ENCODE measurements at places on chromosomes 5 and 9.
A peak's percentile ranks its signal among the peaks of the same experiment; 100 is the strongest.

- DNase-seq = no peak
These were observed 621 bp downstream of the FYB1 start for GRCh38 chr5:39218482-39219402.

GRCh38 chr9:126893079-126893478, 21.5 kb upstream of the RALGPS1 start:
- DNase-seq = no peak

- DNase-seq = no peak
These were observed 53.9 kb downstream of the CSNK1A1 start for GRCh38 chr5:149497357-149497756.

- DNase-seq = no peak
These were observed 2.5 kb downstream of the LAMC3 start for GRCh38 chr9:131011274-131012022.

- DNase-seq = no peak
These were observed 16.0 kb downstream of the INSYN2B start for GRCh38 chr5:169964246-169964645.

DNA sequence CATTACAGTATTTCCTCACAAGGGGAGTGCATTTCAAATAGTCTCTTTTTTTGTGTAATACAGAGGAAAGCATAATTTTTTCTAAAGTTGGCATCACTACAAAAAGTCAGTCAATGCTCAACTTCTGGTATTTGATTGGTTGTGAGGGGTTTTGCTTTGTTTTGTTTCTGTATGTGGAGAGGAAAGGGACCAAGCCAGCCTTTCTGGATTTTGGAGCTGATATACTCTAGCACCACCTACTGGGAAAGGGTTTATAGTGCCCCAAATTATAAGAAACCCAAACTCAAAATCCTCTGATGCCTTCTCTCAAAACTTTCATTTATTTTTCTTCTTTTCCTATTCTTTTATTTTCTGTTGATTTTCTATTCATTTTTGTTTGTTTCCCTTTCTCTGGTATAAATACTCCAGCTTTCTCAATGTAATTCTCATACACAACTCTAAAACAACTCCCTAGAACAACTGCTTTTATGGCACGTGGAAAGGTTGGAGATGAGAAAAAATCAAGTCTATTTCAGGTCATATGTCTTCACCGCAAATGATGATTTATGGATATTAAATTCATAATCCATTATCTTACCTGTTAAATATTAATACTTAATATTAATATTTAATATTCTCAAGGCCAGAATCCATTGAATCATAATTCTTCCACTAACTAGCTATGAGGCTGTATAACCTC, 69.5 kb upstream of the ANXA1 start:
- no peak for DNase-seq

DNA sequence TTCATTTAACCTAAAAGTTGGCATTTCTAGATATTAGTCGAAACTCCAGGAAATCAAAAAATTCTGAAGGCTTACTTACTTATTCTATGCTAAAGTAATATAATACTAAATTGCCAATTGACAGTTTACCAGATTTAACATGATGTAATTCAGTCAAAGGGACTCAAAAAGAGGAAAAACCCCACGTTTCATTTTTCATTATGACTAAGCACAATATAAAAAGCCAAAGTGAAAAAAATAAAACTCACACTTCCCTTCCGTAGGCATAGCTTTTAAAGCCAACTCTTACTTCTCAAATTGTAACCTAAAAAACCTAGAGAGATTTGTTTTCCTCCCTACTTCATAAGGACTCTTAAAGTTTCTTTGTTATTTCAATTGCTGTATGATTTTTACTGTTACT, 146.6 kb downstream of the RAPGEF6 start:
- DNase-seq = no peak

GRCh38 chr9:136326061-136326760, 1.1 kb upstream of the GPSM1 start:
- DNase-seq = no peak

DNA sequence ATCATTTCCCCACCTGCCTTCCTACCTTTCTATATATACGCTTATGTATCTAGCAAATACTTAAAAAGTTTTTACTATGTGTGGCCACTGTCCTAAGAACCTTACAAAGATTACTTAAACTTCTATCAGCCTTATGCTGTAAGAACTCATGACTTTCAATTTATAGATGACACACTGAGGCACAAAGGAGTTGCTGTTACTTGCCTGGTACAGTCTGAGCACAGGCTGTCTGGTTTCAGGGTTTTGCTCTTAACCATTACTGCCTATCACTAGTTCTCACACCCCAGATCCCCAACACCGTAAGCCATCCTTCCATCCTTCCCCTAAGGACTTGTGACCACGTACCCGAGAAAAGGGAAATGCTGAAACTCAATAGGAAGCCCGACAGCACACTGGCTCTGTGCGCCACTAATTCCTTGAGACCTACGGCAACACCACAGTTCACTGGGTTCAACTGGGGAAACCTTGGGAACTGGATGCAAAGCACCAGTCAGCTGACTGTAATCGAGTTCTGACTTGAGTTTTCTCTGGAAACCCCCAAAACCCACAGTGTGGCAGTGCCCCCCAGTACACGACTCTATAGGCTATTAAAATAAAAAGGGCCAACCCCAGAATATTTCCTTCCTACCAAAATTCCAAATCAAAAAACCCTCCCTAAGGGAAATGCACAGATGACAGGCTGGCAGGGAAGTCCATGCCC, 56.0 kb downstream of the AUH start:
- DNase-seq = no peak

DNA sequence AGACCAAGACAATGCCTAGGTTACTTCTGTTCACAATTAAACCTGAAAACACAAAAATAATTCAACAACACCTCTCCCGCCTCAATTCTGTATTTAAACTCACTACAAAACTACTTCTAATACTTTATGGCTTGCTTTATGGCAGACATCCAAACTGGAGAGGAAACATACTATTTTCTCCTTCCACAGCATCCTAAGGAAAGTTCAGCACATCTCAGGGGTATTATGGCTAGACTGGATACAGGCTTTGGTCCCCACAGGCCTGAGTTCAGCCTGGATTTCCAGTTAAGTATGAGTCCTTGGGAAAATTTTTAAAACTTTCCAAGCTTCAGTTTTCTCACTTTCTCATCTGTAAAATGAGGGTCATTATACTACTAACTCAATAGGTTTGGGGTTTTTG, 480.2 kb downstream of the CAAP1 start:
- no peak for DNase-seq

DNA sequence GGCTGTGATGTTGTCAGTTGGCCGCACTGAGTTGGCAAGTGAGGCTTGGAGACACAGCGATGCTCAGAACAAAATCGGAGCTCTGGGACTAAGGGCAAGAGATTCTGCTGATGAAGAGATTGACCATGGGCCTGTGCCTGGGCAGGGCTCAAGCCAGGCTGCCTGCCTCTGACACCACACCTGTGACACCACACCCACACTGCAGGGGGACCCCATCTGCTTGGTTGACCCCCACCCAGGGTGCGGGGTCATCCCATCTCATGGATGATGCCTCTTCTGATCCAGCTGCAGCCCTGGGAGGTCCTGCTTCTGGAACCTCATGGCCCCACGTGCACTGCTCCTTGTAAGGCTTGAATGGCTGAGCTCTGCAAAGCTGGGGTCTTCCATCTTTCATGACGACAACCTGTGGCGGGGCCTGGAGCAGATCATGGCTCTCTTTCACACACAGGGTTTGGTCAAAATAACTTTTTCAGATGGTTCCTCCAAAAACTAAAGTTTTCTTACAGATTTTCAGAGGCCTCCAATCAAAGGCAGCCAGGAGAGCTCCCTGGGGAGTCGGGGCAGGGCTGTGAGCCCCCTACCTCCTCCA, 185.2 kb downstream of the GADD45G start:
- DNase-seq = peak; percentile 27

DNA sequence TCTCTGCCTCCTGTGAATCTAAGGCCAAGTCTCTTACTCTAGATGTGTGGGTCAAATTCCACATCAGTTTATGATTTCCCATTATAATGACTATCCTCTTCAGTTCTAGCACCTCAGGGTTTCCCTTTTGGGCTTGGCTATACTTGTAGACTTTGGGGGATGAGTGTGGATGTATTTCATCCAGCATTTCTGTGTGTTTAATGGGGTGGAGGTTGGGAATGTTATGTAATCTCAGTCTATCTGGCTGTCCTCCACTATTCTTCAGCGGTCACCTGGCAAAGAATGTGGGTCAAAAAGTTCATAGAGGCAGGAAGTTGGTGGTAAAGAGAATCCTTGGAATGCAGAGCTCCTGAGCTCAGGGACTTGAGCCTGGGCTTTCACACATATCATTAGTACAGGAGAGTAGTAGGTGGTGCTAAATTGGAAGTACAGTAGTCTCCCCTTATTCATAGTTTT, 64.9 kb downstream of the CFAP95 start:
- DNase-seq = no peak

DNA sequence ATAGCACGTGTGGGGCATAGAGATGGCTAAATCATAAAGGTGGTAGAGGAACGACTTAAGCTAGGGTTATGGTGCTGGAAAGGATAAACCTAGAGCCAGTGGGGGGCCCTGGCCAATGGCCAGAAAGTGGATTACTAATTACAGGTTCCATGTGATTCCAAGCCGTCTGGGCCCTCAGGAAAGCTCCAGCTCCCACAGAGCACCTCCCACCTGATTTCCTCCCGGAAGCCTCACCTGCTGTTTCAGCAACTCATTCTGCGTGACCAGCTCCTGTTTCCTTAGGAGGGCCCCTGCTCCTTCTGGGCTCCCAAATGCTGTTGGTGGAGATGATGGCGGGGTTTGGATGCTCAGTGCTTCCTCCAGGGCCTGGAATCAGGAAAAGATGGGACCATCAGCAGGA, 16.2 kb downstream of the GPX3 start:
- DNase-seq = no peak

DNA sequence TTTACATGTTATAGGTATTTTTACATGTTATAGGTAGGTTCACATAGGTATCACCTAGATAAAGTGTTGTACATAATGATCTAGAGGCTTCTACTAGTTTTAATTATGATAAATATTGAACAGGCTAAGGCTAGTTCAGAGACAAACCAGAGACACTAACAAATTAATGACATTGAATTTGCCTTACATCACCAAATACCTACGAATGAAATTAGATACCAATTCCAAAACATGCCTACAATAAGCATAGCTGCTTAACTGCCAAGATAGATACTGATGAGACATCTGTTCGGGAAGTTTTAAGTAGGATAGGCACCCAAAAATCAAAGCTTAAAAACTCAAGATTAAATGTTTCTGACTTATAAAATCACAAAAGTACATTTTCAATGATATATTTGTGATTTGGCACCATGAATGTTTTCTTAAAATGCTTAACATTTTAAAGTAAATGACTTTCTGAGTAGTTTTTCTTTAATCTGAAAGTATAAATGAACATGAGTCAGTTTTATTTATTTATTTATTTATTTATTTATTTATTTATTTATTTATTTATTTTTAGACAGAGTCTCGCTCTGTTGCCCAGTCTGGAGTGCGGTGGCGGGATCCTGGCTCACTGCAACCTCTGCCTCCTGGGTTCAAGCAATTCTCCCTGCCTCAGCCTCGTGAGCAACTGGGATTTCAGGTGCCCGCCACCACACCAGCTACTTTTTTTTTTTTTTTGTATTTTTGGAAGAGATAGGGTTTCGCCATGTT, 703.1 kb upstream of the ARRDC3 start:
- DNase-seq = no peak

DNA sequence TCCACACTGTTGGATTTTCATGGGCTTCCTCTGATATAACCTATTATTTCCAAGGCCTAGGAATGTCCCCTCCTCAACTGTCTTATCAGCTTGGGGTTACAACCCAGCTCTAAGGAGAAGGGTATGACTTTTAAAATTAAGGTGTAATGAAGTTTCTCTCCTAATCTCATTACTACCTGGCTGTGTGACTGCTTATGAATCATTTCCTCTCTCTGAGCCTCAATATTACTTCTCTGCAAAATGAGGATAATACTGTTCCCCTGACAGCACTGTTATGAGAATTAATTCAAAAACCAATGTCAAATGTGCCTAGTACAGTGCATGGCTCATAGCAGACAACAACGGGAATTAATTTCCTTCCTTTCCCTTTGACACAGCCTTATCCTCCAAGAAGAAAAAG, 118.9 kb downstream of the NR6A1 start:
- no peak for DNase-seq

Measured in lower lobe of right lung (tissue), 2 donors.